ENCODE measurements at places on chromosomes 2 and 18.

- no peak for DNase-seq
Observed at GRCh38 chr2:6906165-6906741, 11.0 kb upstream of the RNF144A start.

DNA sequence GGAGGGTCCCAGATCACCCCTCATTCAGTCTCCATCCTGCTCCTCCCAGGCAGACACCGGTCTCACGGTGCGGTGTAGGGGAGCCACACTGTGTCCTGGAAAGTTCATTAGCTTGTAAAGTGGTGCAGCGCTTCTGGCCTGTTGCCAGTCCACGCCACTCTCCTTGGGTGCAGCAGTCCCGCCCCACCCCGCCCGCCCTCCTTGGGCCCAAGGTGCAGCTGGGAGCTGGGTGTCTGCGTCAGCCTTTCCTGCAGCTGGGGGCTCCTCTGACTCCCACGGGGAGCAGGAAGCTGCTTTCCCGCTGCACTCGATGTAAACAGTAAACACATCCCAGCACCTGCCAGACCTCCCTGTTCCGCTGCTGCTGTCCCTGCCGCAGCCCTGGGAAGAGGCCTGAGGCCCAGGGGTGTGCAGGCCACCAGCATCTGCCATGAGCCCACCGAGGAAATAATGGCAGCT is 53.8 kb upstream of the ASB18 start:
- DNase-seq: no peak

DNA sequence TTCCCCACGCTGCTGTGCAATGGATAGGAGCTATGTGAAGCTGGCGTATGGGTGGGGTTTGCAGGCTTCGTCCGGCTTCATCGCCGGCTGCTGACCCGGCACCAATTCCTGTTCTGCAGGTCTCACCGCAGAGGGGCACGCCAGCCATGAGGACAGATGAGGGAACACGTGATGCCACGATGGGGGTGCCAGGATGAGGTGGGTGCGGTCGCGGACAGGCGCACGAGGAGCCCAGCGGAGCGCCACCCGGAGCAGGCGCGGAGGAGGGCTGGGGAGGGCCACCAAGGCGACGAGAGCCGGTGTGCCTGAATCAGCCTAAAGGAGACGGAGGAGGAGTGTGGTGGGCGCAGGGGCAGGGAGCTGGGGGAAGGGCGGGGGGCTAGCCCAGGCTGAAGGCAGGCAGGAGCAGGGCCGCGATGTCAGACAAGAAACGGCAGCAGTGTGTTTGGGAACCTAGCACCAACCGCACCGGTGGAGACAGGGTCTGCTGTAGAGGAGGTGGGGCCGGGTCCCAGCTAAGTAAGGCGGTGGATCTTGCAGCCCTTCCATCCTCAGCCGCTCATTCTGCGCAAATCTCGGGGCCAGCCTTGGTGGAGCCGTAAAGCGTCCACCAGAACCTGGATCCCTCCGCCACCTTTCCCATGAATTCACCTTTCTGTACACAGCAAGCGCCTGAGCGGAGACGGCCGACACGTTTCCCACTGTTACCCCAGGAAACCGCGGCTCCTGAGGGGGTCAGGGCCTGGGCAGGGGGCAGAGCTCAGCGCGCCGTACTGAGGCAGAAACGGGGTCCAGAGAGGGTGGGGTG is 17.0 kb upstream of the CD8A start:
- DNase-seq: peak; percentile 77

GRCh38 chr18:7521226-7521856 is 45.8 kb upstream of the PTPRM start:
- DNase-seq: no peak

DNA sequence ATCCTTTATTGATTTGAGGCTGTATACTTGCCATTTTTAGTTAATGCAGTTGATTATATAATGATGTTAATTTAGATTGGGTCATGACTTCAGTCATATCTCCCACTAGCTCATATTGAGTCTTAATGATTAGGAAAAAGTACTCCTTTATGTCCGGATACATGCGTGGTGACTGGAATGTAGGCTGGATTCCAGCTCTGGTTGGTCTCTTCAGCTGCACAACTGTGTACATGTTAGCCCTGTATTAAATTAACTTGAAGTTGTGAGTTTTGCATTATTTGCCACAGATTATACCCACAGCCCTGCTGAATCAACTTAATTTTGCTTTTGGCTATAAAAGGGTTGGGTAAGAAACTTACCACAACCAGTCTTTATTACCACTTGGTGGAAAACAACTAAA is 22.5 kb downstream of the MOB4 start:
- no peak for DNase-seq

DNA sequence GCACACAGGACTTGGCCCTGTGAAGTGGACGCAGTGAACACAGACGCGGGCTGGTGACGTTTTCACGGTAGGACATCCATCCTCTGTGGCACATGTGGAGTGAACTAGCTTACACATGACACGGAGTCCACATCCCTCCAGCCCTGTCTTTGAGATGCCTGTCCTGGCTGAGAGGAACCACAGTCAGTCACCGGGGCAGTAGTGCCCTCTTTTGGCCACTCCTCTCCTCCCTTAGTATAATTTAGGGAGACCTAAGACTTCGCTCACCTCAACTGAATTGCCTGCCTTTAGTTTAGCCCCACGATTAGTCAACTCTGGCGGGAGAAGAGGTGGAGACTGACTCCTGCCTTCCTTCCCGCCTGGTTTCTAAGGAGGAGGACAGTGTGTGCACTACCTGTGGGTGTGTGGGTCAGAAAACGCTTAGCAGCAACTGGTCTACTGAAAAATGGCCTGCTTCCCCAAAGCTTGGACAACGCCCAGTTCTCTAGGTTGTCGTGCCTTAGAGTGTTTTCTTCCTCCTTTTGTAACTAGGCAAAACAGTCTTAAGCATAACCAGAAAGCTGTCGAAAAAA is 70.6 kb downstream of the MBP start:
- no peak for DNase-seq

- no peak for DNase-seq
Observed at GRCh38 chr2:184339966-184340365, 258.4 kb upstream of the ZNF804A start.

DNA sequence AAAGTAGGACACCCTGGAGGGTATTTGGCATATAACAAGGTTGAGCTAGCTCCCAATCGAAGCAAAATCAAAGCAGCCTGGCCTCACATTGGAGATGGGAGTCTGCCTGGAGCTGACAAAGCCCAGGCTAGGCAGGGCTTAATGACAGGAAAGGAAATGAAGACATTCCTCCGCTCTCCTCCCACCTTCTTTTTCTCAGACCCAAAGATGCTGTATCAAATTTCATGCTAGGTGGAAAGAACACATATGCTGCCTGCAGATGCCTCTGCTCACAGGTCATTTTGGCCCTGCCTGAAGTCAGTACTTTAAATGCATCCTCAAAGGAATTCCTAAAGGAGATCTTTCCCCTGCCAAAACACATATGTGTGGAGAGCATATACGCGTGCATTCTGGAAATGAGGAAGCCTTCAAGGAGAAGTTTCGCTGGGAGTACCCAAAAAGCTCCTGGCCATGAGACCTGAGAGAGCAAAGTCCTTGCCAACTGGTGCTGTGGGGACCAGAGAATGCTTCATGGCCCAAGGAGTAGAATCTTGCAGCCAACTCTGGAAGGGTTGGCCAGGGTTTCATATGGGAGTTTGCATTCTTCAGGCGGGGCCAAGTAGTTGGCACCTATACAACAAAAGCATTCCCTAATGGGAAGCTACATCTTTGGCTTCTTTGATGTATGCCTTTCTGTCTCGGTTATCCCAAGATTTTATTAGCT is 88.0 kb downstream of the AQP4 start:
- DNase-seq: no peak

- DNase-seq: no peak
Observed at GRCh38 chr2:55147041-55147440, 85.1 kb downstream of the CLHC1 start.

DNA sequence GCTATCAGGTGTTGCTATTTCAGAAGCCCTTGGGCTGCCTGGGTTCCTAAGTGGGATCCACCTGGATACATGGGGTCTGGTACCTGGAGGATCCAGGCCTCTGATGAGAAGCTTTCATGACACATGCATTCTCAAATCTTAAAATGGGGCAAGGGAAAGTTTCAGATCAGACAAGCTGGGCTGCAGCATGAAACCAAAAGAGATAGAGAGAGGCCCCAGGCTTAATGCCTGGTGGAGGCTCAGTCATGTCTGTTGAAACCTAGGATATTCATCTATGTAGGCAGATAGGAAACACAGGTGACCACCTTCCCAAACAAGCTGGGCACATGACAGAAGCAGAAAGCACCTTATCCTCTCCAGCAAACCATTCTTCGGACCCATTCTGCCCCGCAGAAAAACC is 18.8 kb upstream of the PLB1 start:
- no peak for DNase-seq

DNA sequence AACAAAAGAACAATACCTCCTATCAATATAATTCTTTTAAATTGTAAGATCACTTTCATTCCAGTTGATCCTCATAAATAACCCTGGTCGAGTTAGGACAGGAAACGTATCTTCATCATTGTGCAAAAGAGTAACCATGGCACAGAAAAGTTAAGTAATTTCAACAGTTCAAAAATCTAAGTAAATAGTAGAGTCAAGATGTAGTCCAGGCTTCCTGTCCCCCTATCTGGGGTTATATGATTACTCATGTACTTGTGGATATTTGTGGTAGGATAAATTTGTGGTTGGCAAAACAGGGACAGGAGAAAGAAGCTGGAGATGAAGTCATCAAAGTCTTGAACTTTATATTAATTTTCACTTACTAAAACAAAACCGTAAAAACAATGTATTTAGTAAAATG is 772.6 kb downstream of the TSN start:
- no peak for DNase-seq

- DNase-seq: no peak
Observed at GRCh38 chr2:30362468-30363081, 84.5 kb upstream of the LCLAT1 start.

DNA sequence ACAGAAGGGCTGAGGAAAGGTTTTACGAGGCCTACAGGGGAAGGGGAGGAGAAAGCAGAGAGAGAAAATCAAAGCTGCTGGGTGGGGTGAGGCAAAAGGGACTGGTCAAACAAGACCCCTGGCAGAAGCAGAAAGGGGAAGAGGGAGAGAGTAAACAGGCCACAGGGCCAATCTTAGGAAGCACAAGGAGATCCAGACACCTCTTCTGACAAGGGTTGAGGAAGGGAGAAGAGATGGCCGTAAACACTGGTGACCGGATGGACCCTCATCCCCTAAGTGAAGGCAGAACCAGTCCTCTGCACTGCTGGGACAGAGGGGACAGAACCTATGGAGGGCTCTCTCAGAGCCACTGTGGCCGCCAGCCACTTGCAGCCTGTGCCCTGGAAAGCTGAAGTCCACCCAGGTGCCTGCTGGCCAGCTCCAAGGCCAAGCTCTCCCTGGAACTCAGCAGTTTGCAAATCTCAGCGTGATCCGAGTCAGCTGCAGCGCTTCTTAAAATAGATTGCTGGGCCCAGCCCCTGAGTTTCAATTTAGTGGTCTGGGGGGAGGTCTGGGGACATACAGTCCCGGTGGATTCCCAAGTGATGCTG is 108.8 kb downstream of the TMEM163 start:
- DNase-seq: no peak

DNA sequence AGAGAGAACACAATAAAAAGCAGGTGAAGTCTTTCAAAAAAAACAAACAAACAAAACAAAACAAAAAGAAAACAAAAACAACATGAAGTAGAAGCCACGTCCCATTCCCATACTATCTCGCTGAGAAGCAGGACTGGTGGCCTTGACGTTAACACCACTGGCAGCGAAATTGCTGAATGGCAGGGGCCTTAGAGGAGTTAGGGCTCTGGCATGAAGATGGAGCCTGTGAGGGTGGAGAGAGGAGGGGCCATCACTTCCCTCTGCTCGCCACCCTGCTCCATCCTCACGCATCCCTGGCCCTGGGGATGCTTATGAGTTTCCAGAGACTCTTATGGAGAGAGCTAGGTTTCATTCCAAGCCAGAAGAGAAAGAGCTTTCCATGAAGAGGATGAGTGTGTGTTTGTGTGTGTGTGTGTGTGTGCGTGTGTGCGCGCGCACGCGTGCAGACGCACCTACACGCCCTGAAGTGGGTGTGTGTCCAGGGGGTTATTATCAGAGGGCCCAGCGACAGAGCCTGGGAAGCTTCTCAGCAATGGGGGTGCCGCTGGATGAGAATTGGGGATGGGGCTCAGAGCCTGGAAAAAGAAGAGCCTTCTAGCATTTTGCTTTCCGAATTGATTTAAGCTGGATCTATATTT is 20.4 kb upstream of the IMPA2 start:
- no peak for DNase-seq

DNA sequence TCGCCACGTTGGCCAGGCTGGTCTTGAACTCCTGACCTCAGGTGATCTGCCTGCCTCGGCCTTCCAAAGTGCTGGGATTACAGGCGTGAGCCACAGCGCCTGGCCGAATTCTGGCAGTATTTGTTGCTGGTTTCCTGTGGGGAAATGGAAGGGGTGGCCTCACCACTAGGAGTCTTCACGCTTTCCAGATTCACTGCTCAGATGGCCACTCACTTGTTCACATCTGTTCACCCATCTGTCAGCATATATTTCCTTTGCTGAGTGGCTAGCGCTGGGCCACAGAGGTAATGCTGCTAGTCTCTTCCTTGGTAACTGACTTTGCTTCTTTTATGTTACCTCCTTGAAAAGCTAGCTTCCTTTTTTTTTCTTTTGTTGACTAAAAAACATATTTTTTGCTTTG is 27.2 kb downstream of the TMEM177 start:
- DNase-seq: no peak

DNA sequence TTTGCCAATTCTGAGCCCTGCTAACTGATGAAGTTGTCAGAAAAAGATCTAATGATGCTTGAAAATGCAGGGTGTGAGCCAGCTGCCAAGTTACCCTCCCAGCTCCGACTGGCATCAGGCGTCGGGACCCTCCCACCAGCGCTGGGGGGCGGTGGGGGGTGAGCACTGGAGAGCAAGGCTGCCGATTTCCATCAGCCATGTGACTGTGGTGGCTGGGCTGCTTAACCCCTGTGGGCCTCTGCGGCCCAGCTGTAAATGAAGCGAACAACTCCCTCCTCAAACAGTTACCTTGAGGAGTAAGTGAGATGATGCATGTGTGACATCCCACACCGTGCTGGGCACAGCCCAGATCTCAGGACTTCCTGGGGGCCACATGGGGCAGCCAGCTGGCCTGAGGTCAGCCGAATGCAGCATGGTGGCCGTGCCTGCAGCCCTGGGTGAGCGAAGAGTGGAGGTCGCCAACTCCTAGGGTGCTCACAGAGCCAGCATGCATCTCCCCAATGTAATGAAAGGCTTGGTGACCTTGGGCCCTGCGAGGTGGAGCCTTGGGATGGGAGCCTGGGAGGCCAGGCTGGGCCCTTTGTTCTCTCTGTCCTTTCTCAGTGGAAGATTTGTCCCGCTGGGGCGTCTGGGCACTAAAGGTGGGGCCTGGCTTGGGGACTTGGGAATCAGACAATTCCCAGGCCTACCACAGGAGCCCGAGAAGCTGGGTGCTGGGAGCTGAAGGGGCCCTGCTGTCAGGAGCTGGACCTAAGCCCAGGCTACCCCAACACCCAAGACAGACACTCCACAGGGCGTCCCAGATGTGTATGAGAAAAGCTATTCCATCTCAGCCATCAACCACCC is 25.1 kb downstream of the CIB4 start:
- DNase-seq: no peak

DNA sequence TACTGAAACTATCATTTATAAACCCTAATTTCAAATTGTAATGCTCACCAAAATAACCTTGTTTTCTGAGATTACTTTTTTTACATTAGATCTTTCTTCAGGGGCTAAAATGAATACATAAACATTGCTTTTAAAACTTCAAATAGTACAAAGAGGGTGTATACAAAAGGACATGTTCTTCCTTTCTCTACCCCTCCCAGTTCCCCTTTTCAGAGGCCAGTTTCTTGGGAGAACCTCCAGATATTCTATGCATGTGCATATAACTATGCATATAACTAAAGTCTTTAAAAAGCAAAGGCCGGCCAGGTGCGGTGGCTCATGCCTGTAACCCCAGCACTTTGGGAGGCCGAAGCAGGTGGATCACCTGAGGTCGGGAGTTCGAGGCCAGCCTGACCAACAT is 10.6 kb upstream of the FAM117B start:
- DNase-seq: no peak

Data from HAP-1 (cell line).